Coronary artery (tissue), 2 donors: ENCODE measurements at places on chromosomes 4 and X.

GRCh38 chrX:69263251-69263820, 98.1 kb upstream of the PJA1 start:
- DNase-seq, result no peak

DNA sequence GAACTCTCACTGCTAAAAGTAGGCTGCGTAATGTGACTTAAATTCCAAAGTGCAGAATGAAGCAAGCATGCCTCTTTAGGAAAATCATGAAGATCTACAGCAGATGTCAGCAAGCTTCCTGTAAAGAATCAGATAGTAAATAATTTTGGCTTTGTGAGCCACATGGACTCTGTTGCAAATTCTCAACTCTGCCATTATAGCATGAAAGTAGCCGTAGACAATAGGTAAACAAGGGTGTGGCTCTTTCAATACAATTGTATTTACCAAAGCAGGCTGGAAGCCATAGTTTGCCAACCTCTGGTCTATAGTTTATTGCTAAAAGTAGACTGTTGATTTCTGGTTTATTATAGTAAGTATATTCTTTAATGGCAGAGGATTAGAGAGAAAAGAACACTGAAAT, 80.3 kb upstream of the FAM9B start:
- no peak for DNase-seq

DNA sequence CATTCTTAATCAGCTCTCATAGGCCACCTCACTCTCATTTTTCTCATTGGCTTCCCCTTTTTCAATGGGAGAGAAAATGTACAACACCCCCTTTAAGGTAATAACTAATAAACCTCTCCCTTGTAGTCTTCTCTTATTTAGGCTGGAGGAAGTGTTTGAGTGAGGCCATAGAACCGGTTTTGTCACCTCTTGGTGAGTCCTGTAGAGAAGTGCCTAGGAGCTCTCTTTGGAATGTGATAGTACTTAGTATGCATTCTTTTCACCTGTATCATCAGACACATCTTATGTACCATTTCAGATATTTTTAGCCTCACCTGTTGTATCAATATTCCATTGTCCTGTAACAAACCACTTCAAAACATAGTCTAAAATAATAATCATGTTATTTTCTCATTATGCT, 3.5 kb upstream of the TAB3 start:
- no peak for DNase-seq

- DNase-seq, result no peak
Measured at GRCh38 chrX:127879585-127879984, 172.6 kb downstream of the ACTRT1 start.

GRCh38 chr4:152436384-152436783, 99.5 kb downstream of the FBXW7 start:
- DNase-seq, result no peak

GRCh38 chr4:38681281-38681991, 17.4 kb downstream of the KLF3 start:
- no peak for DNase-seq

GRCh38 chr4:177408023-177408422, 34.2 kb downstream of the AGA start:
- no peak for DNase-seq

DNA sequence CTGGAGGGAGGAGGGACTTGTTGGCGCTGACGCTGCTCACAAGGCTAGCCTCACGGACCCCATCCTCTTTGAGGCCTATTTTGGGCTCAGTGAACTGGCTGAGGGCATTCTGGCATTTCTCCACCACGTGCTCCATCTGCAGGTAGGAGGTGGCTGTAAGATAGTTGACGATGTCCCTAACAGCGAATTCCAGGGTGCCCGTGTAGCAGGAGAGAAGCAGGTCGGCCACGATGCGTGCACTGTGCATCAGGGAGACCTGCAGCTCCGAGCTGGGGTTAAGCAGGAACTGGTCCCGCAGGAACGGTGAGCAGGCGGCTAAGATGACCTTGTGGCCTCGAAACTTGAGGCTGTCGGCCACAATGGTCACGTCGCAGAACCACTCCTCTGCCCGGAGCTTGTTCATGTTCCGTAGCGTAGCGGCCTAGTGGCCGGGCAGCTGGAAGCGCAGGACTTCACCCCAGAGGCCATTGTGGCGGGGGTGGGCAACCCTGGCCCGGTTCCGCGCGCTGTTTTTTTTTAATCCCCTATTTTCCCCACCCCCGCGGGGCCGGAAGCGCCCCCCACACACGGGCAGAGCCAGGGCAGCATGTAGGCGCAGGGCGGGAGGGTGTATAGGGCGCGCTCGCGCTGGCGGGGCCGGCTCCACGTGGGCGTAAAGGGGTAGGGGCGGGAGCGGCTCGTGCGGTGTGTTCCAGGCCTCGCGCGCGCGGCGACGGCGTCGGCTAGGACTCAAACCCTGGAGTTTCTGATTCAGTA, 73.2 kb downstream of the UBE2K start:
- DNase-seq, result no peak

GRCh38 chrX:151239751-151240150, 63.4 kb downstream of the GPR50 start:
- DNase-seq, result no peak

DNA sequence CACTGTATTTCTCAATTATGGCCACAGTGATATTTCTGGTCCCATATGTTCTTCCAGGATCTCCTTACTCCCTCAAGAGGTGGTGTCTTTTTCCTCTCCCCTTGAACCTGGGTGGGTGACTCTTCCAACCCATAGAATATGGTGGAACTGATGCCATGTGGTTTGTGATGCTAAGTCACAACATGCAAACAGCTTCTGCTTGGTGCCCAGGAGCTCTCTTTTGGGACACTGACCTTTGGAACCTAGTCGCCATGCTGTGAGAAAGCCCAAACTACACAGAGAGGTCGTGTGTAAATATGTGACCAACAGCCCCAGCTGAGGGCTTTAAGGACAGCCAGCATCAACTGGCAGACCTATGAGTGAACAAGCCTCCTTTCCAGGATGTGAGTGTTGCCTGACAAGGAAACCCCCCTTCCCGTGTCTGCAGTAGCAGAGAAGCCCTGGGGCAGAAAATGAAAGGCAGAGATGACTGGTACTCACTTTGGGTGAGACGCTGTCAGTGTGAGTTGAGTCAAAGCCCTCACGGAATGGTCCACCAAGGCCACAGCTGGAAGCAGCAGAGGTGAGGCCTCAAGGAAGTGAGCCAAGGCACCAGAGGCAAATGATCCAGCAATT, 223.4 kb downstream of the BCOR start:
- DNase-seq, result no peak

GRCh38 chr4:108031427-108032083, 41.9 kb downstream of the HADH start:
- DNase-seq, result no peak

- DNase-seq, result no peak
Measured at GRCh38 chr4:75034523-75034922, 101.6 kb downstream of the PARM1 start.

GRCh38 chrX:17377091-17377717, 2.2 kb downstream of the NHS start:
- peak; percentile 76 for DNase-seq

- no peak for DNase-seq
Measured at GRCh38 chrX:69278031-69278687, 112.9 kb upstream of the PJA1 start.

DNA sequence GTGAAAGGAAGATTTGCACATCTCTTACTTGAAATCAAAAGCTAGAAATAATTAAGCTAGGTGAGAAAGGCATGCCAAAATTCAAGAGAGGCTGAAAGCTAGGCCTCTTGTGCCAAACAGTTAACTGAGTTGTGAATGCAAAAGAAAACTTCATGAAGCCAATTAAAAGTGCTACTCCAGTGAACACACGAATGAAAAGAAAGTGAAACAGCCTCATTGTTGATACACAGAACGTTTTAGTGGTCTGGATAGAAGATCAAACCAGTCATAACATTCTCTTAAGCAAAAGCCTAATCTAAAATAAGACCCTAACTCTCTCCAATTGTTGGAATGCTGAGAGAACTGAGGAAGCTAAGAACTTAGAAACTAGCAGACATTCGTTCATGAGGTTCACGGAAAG, 122.3 kb downstream of the UNC5C start:
- DNase-seq, result no peak

- DNase-seq, result peak; percentile 78
Measured at GRCh38 chr4:15149839-15150592, 147.7 kb downstream of the CPEB2 start.

DNA sequence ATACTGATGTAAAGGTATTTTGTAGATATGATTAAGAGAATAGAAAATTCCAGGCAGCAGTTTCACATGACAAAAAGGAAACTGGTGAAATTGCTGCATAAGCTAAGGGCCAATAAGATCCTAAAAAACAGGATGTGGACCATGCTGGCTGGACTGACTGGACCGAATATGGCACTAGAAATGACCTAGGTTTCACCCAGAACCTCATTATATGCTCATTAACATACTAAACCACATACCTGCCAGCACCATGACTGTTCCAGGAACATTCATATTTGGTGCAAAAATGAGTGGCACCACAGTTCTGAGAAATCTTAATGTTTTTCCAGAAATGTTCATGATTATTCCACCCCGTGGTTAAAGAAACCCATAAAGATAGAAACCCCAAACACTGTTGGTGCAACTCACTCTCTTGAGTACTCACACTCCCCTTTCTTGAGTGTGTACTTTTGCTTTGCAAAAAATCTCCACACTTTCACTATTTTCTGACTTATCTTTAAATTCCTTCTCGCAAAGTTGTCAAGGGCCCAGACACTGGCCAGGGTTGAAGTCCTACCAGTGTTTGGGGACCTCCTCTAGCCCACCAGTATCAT, 74.0 kb downstream of the FANCB start:
- no peak for DNase-seq

- DNase-seq, result no peak
Measured at GRCh38 chrX:108211301-108211700, 119.7 kb downstream of the ATG4A start.

DNA sequence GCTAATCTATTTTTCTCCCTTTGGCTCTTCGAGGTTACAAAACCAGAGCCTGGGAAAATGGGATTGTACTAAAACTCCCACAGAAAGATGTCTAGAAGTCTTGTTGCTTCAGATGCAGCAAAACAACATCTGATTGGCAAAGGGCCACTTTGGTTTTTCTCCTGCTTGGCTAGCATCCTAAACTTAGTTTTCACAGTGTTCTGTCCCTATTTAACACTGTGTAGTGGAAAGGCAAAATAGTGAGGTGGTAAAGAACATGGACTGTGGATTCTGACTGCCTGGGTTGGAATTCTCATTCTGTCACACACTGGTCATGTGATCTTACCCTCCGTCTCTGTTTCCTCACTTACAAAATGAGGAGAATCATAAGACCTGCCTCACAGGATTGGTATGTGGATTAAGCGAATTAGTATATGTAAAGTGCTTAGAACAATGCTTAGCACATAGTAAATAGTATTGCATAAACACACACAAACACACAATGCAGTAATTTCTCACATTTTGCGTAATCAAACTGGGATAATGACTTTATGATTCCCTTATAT, 23.5 kb downstream of the TIGD2 start:
- no peak for DNase-seq

DNA sequence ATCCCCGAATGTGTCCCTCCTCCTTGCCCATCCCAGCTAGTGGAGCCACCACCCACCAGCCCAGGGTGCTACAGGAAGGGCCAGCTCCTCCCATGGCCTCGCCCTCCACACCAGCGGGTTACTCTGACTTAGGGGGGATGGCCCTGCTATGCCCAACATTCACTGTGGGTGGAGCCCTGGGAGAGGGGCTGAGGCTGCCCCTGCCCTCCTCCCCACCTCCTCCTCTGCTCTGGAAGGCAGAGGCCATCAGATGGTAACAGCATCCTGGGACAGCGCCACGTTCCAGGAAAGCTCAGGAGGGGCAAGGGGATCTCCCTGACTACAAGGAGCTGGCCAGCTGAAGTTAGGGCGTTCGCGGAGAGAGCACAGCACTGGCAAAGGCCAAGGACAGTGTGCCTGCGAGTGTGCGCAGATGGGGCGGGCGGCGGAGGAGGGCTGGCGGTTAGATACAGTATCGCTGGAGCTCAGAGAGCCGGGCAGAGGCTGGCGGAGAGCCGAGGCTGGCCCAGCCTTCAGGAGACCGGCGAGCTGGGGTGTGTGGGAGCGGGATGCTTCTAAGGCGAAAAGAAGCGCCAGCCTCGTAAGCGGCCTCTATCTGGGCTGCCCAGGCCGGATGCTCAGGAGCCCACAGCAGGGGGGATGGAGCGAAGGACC, 1.5 kb downstream of the JAKMIP1 start:
- peak; percentile 49 for DNase-seq

DNA sequence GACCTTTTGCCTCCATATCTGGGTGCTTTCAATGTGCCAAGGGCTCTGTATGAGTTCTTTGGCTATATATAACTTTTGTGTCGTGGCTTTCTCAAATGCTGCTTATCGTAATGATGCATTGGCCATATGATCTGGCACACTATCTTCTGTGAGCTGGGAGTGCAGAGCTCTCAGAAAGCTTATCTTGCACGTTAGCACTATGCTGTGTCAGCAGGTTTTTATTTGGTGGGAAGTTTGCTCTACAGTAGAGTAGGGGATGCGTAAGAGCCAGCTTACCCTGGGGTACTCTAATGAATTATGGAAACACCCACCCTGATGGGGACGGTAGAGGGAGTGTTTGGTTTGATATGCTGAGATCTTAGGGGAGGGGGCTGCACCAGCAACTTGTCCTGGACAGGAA, 119.6 kb downstream of the FAAH2 start:
- DNase-seq, result no peak

DNA sequence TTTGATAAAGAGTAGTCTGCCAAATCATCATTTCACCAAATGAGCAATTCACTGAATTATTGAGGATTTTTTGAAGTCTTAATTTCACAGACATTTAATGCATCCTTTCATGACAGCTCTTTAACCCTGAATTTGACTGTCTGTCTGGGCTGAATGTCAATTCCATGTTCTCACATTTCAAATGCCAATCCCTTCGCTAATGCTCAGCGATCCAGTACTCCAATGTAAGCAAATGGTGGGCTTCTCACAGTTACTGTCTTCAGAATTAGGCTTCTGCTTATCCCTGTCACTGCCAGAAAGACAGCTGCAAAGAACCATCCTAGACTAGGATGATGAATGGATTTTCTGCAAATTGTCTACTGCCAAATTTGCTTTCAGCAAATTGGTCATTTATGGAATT, 36.2 kb upstream of the USP38 start:
- DNase-seq, result no peak

GRCh38 chr4:53647547-53647946, 56.3 kb upstream of the LNX1 start:
- no peak for DNase-seq

GRCh38 chr4:168852387-168852786, 157.7 kb downstream of the CBR4 start:
- DNase-seq, result no peak

- DNase-seq, result no peak
Measured at GRCh38 chrX:101287402-101287801, 3.7 kb downstream of the TAF7L start.

GRCh38 chr4:78032929-78033328, 24.2 kb upstream of the FRAS1 start:
- no peak for DNase-seq

- DNase-seq, result no peak
Measured at GRCh38 chrX:7054219-7055216, 93.0 kb upstream of the STS start.

DNA sequence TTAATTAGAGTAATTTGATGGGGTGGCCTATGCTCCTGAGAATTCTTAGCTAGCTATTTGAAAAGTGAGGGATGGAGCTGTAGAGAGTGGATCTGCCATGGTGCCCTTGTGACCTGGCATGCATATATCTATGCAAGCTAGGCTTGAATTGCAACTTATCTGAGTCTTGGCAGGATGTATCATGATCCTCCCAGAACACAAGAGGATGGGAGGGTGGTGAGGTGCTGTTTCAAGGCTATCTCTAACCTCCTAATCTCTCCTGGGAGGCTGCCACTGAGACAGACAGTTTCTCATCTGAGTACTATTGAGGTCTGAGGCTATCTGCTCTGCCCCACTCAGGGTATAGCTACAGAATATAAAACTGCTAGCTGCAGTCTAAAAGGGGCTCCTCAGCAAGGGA, 56.6 kb downstream of the BRCC3 start:
- DNase-seq, result no peak
